AG08395 (cell line): ENCODE measurements at places on chromosomes 6 and 20.
A peak's percentile ranks its signal among the peaks of the same experiment; 100 is the strongest.

DNA sequence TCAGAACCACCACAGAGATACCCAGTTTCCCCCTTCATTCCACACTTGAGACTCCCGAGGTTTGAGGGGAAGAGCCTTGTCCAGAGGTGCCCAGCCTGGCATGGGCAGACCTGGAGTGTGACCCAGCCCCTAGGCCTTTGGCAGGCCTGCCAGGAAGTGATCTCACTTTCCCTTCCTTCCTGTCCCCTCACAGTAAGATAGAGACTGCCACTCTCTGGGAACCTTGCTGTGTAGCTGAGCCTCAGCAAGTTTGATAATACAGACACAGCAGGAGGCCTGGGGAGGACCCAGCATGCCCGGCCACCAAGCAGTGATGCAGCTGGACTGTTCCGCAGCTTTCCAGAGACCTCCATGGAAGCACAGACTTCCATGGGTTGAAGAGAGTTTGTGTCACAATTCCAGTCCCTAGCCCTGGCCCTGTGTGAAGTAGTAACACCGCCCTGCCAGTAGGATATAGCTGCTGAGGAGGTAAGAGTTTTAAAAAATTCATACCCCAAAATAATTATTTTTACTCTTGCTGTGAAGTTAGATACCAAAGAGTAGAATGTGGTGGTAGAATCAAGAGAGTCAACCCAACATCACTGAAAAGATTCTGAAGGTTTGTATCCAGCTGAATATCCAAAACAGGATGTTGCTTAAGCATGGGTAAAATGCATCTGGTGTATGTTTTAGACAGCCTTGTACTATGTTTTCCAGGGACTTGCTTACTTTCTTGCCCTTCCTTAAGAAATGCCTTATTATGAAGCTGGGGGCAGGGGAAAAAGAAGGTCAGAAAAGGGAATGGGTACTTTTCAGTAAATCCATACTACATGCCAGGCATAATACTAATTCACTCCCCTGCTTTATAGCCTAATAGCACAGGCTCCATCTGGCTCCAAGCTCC lies 16.3 kb downstream of the PKIG start:
- no peak for DNase-seq

DNA sequence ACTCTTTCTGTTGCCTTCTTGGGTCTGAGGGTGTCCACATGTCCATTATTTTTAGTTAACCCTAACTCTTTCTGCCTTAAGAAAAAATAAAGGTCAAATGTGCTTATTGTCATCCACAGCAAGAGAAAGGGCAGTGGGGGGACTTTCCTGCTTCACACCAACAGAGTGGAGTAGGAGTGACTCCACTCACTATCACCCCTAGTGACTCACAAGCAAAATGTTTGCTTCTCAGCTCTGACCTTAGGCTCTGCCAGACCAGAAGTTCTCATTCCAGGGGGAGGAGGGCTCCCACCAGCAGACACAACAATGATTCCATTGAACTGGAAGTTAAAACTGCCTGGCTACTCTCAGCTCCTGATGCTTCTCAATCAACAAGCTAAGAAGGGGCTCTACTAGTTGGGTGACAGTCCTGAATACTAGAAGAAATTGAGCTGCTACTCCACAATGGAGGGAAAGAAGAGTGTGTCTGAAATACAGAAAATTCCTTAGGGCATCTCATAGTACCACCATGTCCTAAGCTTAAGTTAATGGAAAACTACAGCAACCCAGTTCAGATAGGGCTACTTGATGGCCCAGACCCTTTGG lies 83.9 kb upstream of the AFDN start:
- DNase-seq, result no peak

GRCh38 chr6:88137915-88138314 lies 28.2 kb downstream of the CNR1 start:
- no peak for DNase-seq

- DNase-seq, result no peak
Observed at GRCh38 chr20:3430376-3431069, 23.1 kb upstream of the DNAAF9 start.

- DNase-seq, result no peak
Observed at GRCh38 chr6:47977314-47977713, 133.7 kb downstream of the PTCHD4 start.

DNA sequence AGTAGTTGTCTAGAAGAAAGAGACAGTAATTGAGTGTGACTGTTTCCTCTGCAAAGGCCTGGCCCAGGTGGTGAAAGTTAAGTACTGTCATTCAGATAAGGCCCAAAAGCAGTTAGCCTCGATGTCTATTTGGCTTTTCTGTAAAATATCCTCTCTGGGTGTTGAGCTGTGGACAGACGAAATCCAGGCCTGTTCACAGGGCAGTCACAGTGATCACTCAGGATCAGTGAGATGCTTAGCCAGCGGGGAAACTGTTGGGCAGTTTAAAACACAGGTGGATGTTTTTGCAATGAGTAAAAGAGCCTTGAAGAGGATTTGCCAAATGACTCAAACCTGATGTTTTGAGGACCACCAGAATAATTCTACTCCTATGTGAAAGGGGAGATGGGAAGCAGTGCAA lies 22.0 kb upstream of the PRDM1 start:
- DNase-seq, result no peak

GRCh38 chr20:63835021-63835858 lies 4.2 kb upstream of the ZBTB46 start:
- DNase-seq, result peak; percentile 99

DNA sequence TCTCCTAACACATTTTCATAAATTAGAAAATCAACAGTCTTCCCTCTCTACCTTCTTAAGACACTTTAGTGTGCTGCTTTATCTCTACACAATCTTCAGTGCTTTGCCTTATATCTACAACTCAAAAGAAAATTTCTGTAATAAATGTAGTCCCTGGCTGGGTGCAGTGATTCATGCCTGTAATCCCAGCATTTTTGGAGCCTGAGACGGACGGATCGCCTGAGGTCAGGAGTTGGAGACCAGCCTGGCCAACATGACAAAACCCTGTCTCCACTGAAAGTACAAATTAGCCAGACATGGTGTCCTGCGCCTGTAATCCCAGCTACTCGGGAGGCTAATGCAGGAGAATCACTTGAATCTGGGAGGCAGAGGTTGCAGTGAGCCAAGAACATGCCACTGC lies 9.7 kb upstream of the EDN1 start:
- DNase-seq, result peak; percentile 24

- no peak for DNase-seq
Observed at GRCh38 chr20:10586296-10586695, 87.5 kb downstream of the JAG1 start.

- DNase-seq, result no peak
Observed at GRCh38 chr20:55086421-55086820, 611.0 kb downstream of the DOK5 start.

- no peak for DNase-seq
Observed at GRCh38 chr20:5714261-5715041, 35.8 kb upstream of the SHLD1 start.

DNA sequence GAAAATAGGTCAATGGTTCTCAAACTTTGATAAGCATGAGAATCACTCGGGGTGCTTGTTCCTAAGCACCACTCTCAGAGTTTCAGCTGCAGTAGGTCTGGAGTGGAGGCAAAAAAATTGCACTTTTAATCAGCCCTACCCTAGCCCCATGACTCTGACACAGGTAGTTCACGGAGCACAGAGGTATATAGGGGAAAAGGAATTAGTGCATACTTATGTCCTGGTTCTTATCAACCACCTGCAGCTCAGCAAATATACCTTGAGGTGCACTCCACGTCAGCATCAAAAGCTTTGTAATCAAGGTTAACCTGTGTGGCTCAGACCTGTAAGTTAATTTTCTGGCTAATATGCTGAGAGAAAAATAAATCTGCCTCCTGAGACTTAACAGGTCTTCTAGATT lies 138.8 kb upstream of the HMGN3 start:
- no peak for DNase-seq

DNA sequence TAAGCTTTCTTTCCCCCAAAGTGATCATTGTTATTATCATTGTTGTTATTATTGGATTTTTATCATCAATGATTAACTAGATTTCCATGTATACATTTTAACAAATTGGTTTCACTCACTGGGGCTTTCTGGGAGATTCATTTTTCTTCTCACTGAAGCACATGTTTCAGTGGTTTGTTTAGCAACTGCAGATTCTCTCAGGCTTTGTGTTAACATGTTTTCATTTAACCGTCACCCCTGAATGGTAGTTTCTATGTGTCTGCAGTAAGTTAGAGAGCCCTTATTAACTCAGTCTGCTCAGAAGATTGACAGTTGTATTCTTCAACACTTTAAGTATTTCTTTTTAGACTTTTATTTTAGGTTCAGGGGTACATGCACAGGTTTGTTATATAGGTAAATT lies 12.4 kb downstream of the ZKSCAN4 start:
- DNase-seq, result no peak

DNA sequence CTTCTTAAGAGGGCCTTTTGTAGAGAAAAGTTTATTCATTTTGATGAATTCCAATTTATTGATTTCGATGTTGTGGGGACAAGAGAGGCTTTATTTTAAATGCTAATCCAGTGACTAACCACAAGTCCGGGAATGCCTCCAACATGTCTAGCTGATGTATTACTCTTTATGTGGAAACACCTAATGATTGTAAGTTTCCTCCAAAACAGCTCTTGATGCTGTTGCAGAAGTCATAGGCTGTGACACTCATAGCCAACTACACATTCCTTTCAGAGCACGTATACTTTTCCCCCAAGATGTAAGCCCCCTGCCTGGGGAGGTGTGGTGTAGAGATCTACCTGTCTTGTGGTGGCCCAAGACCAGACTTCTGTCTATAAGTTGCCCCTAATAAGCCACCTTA lies 61.3 kb upstream of the RNF24 start:
- peak; percentile 63 for DNase-seq

DNA sequence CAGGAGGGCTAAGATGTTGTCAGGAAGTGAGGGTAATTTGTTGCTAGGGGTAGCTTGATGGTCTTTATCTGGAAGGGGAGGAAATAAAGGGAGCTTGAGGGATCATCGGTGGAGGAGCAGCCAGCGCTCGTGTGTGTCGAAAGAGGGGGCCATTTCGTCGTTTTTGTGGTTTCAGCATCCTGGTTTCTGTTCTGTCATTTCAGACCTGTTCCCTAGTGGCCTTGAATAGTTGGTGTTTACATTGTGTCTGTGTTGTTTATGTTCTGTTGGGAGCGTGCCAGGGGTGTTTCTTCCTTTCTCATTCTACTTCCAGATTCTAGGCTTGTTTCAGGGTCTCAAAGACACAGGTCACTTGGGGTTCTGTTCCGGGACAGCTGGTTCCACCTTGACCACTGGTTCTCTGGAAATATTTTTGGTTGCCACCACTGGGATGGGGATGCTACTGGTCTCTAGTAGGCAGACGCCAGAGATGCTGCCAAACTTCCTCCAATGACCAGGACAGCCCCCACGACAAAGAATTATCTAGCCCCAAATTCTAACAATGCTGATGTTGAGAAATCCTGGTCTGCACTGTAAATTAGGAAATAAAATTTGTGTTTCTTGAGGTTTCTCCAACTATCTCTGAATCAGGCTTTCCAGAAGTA lies 113.9 kb upstream of the NAA20 start:
- no peak for DNase-seq

- DNase-seq, result peak; percentile 51
Observed at GRCh38 chr20:62819494-62820174, 2.8 kb downstream of the COL9A3 start.

- DNase-seq, result no peak
Observed at GRCh38 chr6:14912706-14913105, 333.2 kb upstream of the JARID2 start.

GRCh38 chr6:134774201-134774638 lies 175.7 kb downstream of the ALDH8A1 start:
- peak; percentile 10 for DNase-seq

DNA sequence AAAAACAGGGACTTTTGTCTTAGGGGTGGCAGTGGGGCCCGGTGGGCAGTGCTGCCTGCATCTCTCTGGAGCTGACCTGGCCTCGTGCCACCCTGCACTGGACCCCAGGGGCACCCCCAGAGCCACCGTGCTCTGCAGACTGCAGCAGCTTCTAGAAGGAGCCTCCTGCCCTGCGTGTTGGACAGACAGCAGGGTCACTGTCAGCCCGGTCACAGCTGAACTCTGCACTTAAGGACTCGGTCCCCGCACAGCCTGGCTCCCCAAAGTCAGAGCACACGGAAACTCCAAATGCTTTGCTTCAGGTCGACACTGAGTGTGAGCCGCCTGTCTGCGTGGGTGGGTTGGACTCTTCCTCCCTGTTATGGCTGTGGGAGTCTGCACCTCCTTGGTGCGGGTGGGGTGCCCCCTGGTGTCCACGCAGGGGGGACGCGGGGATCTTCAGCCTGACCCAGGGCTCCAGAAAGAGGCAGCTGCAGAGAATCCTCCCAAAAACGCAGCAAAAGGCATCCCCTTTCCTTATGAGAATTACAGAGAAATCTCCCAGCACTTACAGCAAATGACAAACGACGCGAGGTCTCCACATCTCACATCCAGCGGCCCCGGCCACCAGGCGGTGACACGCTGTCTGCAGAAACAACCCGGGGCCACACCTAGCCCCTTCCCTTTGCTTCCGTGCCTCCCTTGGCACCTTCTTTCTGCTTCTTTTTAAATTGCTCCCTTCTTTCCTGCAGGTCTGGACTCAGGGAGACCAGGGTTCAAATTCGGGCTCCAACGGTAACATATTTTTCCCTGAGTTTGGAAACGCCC lies 36.3 kb upstream of the DACT2 start:
- DNase-seq, result peak; percentile 62

DNA sequence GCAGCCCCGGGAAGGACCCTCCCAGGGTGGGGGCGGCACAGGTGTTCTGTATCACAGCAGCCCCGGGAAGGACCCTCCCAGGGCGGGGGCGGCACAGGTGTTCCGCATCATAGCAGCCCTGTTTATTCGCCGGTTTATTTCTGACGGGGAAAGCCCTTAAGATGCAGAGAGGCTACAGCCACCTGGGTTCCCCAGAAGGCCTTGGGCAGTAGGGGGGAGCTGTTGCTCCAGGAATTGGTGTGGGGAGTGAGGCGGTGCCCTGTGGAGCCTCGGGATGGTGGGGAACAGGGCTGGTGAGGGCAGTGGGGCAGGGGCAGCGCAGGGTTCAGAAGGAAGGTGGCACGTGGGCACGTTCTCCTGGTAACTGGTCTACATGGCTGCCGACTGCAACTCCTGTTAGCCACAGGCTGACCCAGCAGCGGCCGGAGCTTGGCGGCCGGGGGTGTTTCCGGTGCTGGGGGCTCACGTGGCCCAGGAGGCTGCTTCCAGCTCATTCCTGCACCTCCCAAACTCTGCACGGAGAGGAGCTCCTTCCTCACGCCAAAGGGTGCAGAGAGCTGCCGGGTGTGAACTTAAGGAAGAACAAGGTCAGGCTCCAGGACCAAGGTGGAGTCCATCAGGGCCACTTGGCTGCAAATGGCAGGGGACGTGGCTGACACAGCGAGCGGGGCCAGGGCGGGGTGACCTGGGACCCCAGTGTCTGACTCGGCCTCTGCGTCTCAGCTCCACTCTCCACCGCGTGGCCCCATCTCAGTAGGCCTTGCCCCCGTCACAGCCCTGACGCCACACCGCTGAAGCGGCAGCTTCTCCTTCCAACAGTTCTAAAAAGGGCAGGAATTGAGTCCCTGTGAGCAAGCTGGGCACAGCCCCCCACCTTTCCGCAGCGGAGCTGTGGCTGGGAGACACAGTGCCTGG lies 13.2 kb downstream of the SLCO4A1 start:
- DNase-seq, result no peak

GRCh38 chr6:89273816-89274215 lies 41.3 kb downstream of the GABRR2 start:
- no peak for DNase-seq
